ENCODE measurements at places on chromosomes 16 and 17.

- DNase-seq = peak; percentile 16
Measured at GRCh38 chr16:50548125-50548908, at the start of gene NKD1. Gene NKD1 (plus strand): TSS chr16:50548396. CDS start chr16:50548554, 158 bp downstream.

DNA sequence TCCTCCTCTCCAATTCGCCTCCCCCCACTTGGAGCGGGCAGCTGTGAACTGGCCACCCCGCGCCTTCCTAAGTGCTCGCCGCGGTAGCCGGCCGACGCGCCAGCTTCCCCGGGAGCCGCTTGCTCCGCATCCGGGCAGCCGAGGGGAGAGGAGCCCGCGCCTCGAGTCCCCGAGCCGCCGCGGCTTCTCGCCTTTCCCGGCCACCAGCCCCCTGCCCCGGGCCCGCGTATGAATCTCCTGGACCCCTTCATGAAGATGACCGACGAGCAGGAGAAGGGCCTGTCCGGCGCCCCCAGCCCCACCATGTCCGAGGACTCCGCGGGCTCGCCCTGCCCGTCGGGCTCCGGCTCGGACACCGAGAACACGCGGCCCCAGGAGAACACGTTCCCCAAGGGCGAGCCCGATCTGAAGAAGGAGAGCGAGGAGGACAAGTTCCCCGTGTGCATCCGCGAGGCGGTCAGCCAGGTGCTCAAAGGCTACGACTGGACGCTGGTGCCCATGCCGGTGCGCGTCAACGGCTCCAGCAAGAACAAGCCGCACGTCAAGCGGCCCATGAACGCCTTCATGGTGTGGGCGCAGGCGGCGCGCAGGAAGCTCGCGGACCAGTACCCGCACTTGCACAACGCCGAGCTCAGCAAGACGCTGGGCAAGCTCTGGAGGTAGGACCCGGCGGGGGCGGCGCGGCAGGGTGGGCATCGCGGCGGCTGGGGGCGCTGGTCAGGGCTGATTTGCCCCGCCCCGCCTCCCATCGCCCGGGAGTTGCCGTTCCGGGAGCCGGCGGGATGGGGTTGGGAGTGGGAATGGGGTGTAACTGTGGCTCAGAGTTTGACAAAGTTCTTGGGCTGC, 567 bp downstream of the SOX9 start:
- peak; percentile 45 for DNase-seq

GRCh38 chr16:62652441-62653120, 616.3 kb upstream of the CDH8 start:
- DNase-seq = no peak

- DNase-seq = no peak
Measured at GRCh38 chr17:64187093-64187895, 57.4 kb upstream of the ERN1 start.

- DNase-seq = no peak
Measured at GRCh38 chr16:78563905-78564304, 464.5 kb downstream of the WWOX start.

GRCh38 chr17:17200831-17201230, 5.3 kb downstream of the PLD6 start:
- no peak for DNase-seq

DNA sequence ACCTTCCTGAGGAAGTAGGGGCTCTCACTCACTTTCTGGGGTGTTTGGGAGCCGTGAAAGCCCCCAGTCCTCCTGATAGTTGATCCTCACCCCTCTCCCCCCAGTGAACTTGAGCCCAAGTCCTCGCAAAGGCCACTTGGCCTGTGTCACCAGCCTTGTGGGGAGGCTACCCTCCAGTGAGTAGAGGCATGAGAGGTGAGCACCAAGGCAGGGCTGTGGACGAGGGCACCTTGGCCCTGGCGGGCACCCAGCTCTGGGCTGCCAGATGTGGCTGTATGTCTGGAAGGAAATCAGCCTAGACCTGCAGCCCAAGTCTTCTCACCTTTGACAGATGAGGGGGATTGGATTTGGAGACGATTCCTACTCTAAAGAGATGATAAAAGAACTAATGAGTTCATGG, 3.1 kb downstream of the TTYH2 start:
- DNase-seq = no peak

GRCh38 chr17:20206591-20206990, 197.4 kb downstream of the SPECC1 start:
- no peak for DNase-seq

DNA sequence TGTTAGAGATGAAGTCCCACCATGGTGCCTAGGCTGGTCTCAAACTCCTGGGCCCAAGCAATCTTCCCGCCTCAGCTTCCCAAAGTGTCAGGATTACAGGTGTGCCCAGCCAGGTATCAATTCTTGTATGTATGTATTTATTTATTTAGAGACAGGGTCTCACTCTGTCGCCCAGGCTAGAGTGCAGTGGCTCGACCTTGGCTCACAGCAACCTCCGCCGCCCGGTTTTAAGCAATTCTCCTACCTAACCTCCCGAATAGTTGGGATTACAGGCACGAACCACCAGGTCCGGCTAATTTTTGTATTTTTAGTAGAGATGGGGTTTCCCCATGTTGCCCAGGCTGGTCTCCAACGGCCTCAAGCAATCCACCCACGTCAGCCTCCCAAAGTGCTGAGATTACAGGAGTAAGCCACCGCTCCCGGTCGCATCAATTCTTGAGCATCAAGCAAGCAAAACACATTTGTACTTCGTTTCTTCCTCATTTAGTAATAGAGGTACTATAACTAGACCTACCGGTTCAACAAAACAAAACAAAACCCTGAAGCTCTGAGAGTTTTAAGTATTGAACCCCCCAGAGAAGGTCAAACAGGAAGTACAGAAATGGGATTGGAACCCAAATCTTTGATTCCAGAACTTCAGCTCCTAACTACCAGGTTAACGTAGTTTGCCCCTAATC, 1.0 kb upstream of the ZNF500 start:
- DNase-seq = no peak

DNA sequence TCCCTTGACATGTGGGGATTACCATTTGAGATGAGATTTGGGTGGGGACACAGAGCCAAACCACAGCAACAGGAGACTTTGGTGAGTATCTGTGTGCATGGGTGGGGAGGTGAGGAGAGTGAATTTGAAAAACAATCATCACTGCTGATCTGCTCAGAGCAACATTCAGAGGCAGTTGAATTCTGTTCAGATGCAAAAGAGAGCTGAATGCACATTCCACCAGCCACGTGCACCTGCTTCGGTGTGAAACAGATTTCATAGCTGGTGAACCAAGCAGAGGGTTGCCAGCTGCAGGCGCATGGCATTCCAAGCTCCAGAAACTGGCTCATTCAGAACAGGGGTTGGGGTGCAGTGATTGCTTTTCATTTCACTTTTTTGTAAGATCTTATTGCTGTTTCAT, 233.1 kb upstream of the FOXF1 start:
- no peak for DNase-seq

GRCh38 chr16:14056970-14057369, 14.1 kb upstream of the MRTFB start:
- no peak for DNase-seq

DNA sequence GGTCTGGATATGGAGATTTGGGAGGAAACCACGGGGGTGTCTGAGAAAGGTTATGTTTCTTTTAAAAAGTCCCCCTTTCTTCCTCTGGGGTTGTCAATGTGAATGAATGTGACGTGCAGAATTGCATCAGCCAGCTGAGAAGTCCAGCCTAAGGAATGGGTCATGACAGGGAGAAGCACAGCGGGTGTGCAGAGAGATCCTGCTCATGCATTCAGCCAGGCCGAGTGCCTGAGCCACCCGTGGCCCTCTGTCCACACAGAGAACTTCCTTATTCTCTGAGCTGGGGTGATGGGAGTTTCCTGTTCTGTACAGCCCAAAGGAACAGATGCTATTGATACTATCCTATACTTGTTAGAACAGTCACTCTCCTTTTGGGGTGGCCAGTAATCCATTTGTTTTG, 117.9 kb downstream of the CPPED1 start:
- DNase-seq = no peak

GRCh38 chr16:67277294-67277998, 1.9 kb upstream of the PLEKHG4 start:
- peak; percentile 82 for DNase-seq

DNA sequence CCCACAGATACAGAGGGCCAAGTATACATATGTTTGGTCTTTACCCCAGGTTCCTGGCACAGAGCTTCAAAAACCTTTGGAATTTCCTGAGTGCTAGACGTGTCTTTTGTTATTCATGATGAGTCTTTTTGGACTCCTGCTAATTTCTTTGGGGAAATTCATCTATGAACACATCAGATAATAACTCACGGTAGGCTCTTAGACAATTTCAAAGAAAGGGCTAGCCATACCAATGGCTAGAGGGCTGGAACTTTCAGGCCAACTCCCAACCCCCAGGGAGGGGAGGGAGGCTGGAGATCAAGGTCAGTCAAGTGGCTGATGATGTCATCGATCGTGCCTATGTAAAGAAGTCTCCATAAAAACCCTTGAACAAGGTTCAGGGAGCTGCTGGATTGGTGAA, 101.9 kb downstream of the STX8 start:
- no peak for DNase-seq

- peak; percentile 35 for DNase-seq
Measured at GRCh38 chr16:51719376-51719775, 568.3 kb upstream of the SALL1 start.

- no peak for DNase-seq
Measured at GRCh38 chr17:46814446-46814845, 4.0 kb downstream of the WNT3 start.

DNA sequence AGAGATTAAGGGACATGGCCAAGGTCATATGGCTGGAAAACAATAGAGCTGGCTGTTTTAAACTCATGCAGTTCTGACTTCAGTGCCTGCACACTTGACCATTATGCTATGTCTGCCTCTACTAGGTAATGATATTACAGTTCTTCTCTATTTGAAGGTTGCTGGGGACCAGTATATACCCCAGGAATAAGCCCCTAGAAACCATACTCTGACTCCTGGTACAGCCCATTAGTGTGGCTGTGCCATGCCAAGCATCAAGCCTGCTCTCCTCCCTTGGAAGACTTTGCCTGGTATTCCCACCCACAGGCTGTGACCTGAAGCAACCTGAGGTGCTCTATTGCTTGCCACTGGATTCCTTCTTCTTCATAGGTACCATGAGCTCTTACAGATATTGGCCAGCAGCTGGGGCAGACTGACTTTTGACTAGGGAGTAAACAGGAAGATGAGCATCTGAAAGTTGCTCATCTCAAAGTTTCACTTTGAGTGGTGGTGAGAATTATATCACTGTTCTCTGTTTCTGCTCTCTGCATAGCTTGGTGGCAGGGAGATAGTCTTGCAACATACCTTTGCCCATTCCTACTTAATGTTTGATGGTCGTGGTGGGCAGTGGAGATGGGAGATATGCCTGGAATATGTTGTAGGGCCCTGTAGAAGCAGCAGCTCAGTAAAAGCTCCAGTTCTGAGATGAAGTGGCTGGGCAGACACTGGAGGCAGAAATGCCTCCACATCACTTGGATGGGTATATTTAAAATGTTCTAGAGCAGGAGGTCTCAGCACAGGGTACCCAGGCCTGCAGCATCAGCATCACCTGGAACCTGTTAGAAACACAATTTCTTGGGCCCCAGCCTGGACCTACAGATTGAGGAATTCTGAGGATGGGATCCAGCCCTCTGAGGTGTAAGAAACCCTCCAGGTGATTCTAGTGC, 274.7 kb downstream of the HS3ST4 start:
- DNase-seq = no peak

GRCh38 chr17:64941761-64942160, 22.5 kb upstream of the LRRC37A3 start:
- no peak for DNase-seq

- no peak for DNase-seq
Measured at GRCh38 chr17:39755554-39756379, 18.0 kb downstream of the GRB7 start.

All from T1000 (cell line).